Smooth muscle cell of the pulmonary artery (primary cell): ENCODE measurements at places on chromosomes 11 and 22. TPM values are rescaled to one million over a fixed set of nuclear protein-coding genes. Genes with fewer than 3 reads are reported as not detected.

Gene RAG1
- 0.33 and 0.65 TPM in 2 replicates for total RNA-seq

Gene TRIM48
- not detected in 2 replicates for total RNA-seq

Gene LRRC55
- total RNA-seq: not detected in 2 replicates

Gene RAB38
- total RNA-seq: 0.52 and 3.1 TPM in 2 replicates

Gene SEC14L2
- total RNA-seq: 12.7 and 15.9 TPM in 2 replicates

Gene GRIA4
- total RNA-seq: 0.33 TPM in 1 of 2 replicates, not detected in the other

Gene OR2AG1
- not detected in 2 replicates for total RNA-seq

Gene CCDC15
- 0.99 and 1.3 TPM in 2 replicates for total RNA-seq

Gene AMPD3
- total RNA-seq: 3.1 and 5.8 TPM in 2 replicates

Gene EIF4G2
- total RNA-seq: 778 and 787 TPM in 2 replicates

Gene PLAAT5
- 0.23 TPM in 1 of 2 replicates, not detected in the other for total RNA-seq

Gene FADS1
- 78.1 and 128 TPM in 2 replicates for total RNA-seq

Gene OR4D5
- total RNA-seq: not detected in 2 replicates

Gene HSD17B12
- 105 and 108 TPM in 2 replicates for total RNA-seq

Gene PYGM
- 6.0 and 8.8 TPM in 2 replicates for total RNA-seq

Gene WDR74
- 25.4 and 46.1 TPM in 2 replicates for total RNA-seq

Gene PRR33
- total RNA-seq: not detected in 2 replicates

Gene OR52B6
- not detected in 2 replicates for total RNA-seq

Gene OR51B5
- 0.13 and 0.17 TPM in 2 replicates for total RNA-seq

Gene SLC17A6
- total RNA-seq: not detected in 2 replicates

Gene OR52I1
- not detected in 2 replicates for total RNA-seq

Gene POU2AF2
- not detected in 2 replicates for total RNA-seq

Gene CARNS1
- 0.59 and 0.69 TPM in 2 replicates for total RNA-seq

Gene OR8B4
- total RNA-seq: not detected in 2 replicates

Gene TUB
- 8.2 and 16.4 TPM in 2 replicates for total RNA-seq

Gene CBLIF
- total RNA-seq: not detected in 2 replicates

Gene MYRF
- 0.92 and 1.0 TPM in 2 replicates for total RNA-seq

Gene SMTNL1
- not detected in 2 replicates for total RNA-seq

Gene CCDC73
- total RNA-seq: not detected in 2 replicates

Gene BTBD18
- total RNA-seq: not detected in 2 replicates

Gene SLC22A9
- not detected in 2 replicates for total RNA-seq

Gene GSTP1
- total RNA-seq: 551 and 670 TPM in 2 replicates

Gene UBASH3B
- total RNA-seq: 18.0 and 56.8 TPM in 2 replicates

Gene DRD2
- not detected in 2 replicates for total RNA-seq

Gene APOBEC3A
- total RNA-seq: not detected in 2 replicates

Gene ELMOD1
- total RNA-seq: 0.43 and 1.1 TPM in 2 replicates

Gene OR52A1
- total RNA-seq: not detected in 2 replicates

Gene ABCG4
- total RNA-seq: 0.40 and 1.0 TPM in 2 replicates

Gene ARHGAP8
- 0.03 TPM in 1 of 2 replicates, not detected in the other for total RNA-seq

Gene NCAM1
- 1.6 and 3.8 TPM in 2 replicates for total RNA-seq

Gene BIK
- not detected in 2 replicates for total RNA-seq

Gene CRYBB3
- not detected in 2 replicates for total RNA-seq

Gene TMEM9B
- 44.3 and 49.7 TPM in 2 replicates for total RNA-seq

Gene PAMR1
- total RNA-seq: 74.1 and 303 TPM in 2 replicates

Gene CARD10
- 0.91 and 3.4 TPM in 2 replicates for total RNA-seq

Gene FZD4
- total RNA-seq: 29.6 and 47.0 TPM in 2 replicates

Gene LYVE1
- 0.23 and 4.6 TPM in 2 replicates for total RNA-seq

Gene SCT
- not detected in 2 replicates for total RNA-seq

Gene PTPRCAP
- 0.17 and 0.46 TPM in 2 replicates for total RNA-seq

Gene KRTAP5-8
- total RNA-seq: not detected in 2 replicates

Gene DRD4
- total RNA-seq: 0.07 and 0.23 TPM in 2 replicates

Gene APOBEC3H
- total RNA-seq: 0.98 TPM in 1 of 2 replicates, not detected in the other

Gene OR8G5
- not detected in 2 replicates for total RNA-seq

Gene BRSK2
- 0.46 and 1.1 TPM in 2 replicates for total RNA-seq

Gene CDKN1C
- 1.2 and 1.3 TPM in 2 replicates for total RNA-seq

Gene PDE2A
- 0.56 and 5.2 TPM in 2 replicates for total RNA-seq

Gene MRGPRF
- 20.2 and 65.7 TPM in 2 replicates for total RNA-seq

Gene NECTIN1
- total RNA-seq: 4.5 and 8.6 TPM in 2 replicates

Gene C22orf15
- total RNA-seq: 1.4 and 1.8 TPM in 2 replicates
